ENCODE measurements at places on chromosomes 2 and 18.
A peak's percentile ranks its signal among the peaks of the same experiment; 100 is the strongest.

GRCh38 chr2:239067196-239067865, 219.4 kb downstream of the TWIST2 start:
- no peak for DNase-seq

- DNase-seq: peak; percentile 35
These were observed 26.7 kb downstream of the POLI start for GRCh38 chr18:54296062-54296461.

GRCh38 chr18:76713432-76713831, 108.9 kb upstream of the ZNF236 start:
- no peak for DNase-seq

- no peak for DNase-seq
These were observed 25.8 kb upstream of the NRP2 start for GRCh38 chr2:205656461-205656860.

DNA sequence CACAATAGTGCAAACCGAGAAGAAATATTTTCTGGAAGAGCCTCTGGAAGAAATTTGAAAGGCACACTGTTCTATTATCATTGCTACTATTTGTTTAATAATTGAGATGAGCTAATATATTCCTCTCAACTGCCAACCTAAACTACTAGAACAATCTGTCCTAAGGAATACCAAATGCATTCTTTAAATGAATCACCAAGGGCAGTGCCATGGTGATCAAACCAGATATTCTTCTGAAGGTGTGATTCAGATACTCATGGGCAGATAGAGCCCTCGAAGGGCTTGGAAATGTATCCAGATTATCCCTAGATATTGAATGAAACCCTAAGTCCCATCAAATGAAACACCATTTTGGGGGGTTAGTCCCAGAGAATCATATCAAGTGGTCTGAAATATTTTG, 76.6 kb downstream of the FIGN start:
- DNase-seq: no peak

GRCh38 chr18:37529863-37530262, 35.7 kb downstream of the CELF4 start:
- no peak for DNase-seq

- no peak for DNase-seq
These were observed 970 bp upstream of the KCNG2 start for GRCh38 chr18:79796531-79797405.

DNA sequence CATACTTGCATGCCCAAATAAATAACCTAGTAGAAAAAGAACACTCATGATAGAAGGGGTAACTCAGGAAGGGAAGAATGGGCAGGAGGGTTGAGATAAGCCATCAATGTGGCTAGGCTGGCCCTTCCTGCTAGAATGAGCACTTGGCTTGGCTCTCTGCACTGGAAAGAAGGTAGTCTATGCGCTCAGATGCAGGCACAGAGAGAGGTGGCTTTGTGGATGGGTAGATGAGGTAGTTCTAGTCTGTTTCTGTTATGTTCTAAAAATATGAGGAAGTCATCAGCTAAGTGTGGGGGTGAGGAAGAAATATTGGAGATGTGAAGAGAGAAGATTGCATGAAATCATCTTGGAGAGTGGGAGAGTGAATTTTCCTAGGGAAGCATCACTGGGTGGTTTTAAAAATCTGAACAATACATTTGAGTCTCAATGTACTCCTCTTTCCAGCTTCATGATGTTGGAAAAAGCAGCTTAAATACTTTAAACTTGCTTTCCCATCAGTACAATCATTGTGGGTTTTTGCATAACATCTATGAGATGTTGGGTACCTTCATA, 357.1 kb downstream of the CNTNAP5 start:
- no peak for DNase-seq

- DNase-seq: no peak
These were observed 42.5 kb downstream of the LYPD1 start for GRCh38 chr2:132627536-132627935.

DNA sequence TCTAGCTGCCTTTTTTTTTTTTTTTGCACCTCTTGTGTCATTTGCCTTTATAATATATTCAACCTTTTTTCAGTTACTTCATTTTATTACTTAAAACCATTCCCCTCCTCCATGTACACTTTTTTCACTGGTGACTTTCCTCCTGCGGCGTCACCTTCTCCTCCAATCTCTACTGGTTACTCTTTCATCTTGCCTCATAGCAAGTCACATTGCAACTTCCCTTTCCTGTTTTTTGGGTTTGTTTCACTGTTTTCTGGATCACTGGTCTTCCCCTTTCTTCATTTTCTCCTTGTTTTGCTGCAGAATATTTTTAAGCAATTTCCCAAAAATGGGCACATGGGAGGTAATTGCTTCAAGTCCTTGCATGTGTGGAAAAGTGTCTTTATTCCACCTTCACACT, 37.7 kb upstream of the GPR155 start:
- no peak for DNase-seq

GRCh38 chr2:109647636-109648035, 33.5 kb downstream of the SOWAHC start:
- DNase-seq: no peak

DNA sequence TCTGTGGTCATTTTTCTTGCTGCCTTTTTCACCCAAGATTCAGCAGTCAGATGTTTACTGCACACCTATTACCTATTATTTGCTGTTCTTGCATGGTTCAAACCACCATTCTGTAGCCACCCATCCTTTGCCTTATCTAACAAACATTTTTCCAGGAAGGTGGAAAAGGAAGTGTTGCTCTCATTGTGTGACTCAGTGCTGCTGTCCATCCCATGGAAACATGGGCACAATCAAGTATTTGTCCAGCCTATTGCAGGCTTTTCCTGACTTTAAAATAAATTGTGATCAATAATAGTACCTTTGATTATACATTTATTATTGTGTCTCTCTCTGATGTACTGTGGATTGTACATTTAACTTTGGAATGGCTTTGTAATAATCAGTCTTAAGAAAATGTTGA, 53.2 kb downstream of the USP14 start:
- DNase-seq: peak; percentile 61

DNA sequence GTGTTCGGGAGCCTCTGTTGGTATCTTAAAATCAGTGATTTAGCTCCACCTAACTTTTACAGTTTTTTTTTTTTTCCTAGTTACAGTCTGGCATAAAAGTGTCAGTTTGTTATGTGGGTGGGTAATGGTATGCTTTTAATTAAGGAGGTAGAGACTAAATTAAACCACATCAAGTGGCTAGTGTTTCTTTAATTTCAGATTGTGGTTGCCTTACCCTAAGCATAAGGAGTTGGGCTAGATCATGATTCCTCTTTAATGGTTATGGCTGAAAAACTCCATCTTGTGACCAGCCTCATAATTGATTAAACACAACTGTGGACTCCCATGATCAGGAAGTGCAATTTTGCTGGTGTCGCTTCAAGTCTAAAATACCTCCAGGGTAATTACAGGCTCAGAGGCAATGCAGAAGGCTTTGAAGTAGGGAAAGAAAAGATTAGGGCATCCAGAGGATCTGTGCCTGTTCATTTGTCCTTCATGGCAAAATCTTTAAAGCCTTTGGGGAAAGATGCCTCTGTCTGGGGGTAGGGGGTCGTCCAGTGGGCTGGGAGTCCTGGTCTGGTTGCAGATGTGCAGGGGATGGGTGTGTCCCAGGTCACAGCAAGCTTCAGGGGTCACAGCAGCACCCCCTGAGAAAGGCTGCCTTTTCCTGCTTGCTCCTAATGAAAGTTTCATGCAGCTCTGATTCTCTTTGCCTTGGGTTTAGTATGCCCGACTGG, 579.2 kb downstream of the BCL11A start:
- DNase-seq: no peak

- no peak for DNase-seq
These were observed 71.4 kb upstream of the CXCR4 start for GRCh38 chr2:136189221-136189782.

- DNase-seq: peak; percentile 89
These were observed 20.6 kb downstream of the DUSP11 start for GRCh38 chr2:73759285-73759764.

DNA sequence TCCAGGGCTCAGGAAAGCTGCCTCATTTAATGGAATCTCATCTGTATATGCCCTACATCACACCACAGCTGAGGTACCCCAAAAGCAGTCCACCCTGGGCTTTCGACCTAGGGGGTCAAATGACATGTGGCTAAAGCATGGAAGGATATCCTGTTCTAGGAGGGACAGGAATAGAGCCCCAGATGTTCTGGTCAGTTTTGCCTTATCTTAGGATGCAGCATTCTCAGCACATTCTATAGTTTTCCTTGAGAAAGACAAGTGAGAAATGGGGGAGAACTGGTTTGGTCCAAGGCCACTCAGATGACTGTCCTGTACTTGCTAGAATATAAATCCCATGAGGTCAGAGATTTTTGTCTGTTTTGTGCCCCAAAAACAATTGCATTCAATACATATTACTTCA, 688.0 kb upstream of the ZEB2 start:
- peak; percentile 86 for DNase-seq

GRCh38 chr2:42829671-42830440, 37.5 kb upstream of the HAAO start:
- DNase-seq: no peak

DNA sequence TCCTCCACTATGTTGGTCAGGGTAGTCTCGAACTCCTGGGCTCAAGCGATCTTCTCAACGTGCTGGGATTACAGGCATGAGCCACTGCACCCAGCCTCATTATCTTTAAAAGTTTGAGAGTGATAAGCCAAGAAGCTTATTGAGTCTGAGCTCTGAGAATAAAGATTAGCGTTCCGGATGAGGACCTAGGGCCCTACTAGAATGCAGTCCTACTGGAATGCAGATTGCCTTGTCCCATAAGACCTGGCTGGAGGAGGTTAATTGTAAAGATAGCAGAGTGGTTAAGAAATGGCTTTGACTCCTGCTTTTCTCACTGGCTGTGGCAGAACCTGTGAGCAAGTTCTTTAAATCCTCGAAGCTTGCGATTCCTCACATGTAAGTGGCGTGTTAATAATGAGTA, 4.0 kb downstream of the VWA3B start:
- no peak for DNase-seq

DNA sequence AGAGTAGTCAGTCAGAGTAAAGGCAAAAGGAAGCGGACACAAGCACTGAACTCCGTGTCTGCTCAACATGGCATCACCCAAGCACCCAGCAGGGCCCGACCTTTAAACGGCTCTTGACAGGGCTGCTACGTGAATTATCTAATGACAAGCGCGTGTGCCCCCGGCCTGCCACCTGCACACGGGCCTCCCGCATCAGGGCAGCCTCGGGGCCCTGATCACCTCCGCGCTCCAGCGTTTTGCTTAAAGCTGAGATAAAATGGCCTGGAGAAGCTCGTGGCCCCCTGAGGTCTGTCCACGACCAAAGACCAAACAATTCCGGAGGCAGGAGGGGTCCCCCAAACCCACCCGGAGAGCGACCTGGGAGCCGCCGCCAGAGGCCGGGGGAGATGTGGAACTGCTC, 376 bp downstream of the NDUFA10 start:
- peak; percentile 18 for DNase-seq

GRCh38 chr2:136225950-136226835, 108.2 kb upstream of the CXCR4 start:
- DNase-seq: no peak

- DNase-seq: no peak
These were observed 55.8 kb upstream of the MGAT5 start for GRCh38 chr2:134198006-134198634.

DNA sequence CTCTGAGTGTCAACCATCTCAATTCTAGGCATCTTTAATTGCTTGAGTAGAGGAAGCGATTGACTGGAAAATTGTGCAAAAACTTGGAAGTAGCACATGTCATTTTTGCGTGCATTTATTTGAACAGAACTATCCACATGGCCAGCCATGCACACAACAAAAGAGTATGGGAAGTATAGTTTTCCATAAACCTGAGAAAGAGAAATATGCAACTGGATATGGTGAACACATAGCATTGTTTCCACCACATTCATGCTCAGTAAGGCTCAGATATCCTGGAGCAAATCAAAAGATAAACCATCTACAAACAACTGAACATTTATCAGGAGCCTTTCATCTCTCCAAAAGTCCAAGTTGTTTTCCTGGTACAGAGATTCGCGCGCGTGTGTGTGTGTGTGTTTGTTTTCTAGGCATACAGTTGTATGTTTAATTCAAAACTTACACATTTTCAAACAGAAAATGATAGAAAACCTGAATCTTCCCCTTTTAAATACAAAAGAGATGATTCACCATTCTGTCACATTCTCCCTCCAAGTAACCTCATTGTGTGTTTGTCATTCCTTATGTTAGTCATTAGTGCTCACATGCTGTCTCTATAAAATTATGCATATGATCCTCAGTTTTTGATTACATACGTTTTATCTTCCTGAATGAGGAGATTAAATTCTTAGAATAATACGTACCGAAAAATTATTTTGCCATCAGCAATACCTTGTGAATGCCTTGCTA, 780.4 kb upstream of the NRXN1 start:
- DNase-seq: peak; percentile 18

DNA sequence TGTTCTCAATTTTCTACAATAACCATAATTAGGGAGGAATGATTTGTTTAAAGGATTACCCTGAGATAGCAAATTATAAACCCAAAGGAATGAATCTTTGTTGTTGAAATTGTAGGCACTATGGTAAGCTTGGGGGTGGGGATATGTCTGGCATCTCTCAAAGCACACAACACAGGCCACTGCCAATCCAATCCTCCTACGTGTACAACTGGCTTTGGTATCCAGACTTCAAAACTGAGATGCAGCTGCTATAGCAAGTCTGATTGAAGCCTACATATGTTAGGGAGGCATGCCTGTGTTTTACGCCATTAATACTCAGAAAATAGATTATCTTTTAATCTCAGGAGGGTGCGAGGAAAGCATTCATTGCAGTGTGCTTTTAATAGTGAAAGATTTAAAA, 5.9 kb upstream of the NCOA1 start:
- DNase-seq: no peak

DNA sequence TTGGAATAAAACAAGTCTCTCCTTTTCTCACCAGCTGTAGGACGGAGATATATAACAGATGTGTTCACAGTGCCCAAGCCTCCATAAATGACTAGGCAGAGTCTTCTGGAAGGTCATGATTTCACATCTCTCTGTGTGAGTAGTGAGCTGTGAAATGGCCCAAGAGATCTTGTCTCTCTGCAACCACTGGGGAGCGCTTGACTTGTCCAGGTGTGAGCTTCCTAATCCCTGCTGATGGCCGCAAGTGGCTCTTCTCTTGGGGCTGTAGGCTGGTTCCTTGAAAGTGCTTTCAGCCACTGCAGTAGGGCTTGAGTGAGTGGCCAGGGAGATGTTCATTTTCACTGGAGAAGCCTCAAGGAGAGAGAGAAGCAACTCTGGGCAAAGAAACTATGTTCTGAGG, 38.1 kb upstream of the OTOS start:
- DNase-seq: no peak

GRCh38 chr2:160381425-160381951, 112.1 kb downstream of the RBMS1 start:
- peak; percentile 59 for DNase-seq

Measured in dermis blood vessel endothelial cell (primary cell).